Activated T-cell treated with anti-CD3 and anti-CD28 coated beads for 4 hours (primary cell): ENCODE measurements at places on chromosomes 3 and 15.

DNA sequence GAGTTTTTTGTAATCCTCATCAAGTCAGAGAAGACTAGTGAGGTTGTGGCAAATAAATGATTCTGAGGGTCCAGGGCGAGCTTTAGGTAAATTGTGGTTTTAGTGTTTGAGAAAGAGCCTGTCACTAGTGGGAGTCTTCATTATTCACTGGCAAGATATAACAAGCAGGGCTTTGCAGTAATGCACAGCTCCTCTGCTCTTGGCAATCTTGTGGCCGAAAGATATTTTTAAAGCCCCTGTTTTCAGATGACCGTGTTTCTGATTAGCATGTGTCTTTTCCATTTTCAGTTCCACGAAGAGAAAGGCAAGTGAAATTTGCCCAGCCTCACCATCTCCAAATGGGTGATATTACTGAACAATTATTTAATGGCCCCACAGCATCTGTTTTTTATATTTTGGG, 154.0 kb upstream of the BCL6 start:
- DNase-seq = no peak

DNA sequence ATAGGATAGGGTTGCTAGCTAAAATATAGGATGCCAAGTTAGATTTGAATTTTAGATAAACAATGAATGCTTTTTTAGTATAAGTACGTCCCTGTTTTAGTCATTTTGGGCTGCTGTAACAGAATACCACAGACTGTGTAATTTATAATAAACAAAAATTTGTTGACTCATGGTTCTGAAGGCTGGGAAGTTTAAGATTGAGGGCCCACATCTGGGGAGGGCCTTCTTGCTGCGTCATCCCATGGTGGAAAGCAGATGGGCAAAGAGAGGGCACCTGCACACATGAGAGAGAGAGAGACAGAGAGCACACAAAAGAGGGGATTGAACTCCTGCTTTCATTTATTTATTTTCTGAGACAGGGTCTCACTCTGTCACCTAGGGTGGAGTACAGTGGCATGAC, 246.5 kb downstream of the EPHB1 start:
- no peak for DNase-seq

DNA sequence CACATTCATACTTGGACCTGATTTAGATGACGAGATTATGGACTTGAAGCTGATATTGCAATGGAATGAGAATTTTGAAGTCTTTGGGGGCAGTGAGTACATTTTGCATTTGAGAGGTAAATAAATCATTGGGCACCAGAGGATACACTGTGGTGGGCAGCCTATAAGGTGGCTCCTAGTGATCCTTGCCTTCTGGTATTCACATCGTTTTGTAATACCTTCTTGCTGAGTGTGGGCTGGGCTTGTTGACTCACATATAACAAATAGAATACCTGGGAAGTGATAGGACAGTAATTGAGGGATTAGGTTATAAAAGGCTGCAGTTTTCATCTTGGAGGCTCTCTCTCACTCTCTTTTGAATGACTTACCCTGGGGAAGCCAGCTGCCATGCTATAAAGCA, 605.5 kb upstream of the KCNMB2 start:
- DNase-seq = no peak

- no peak for DNase-seq
Measured at GRCh38 chr3:152780553-152780952, 54.4 kb upstream of the P2RY1 start.

DNA sequence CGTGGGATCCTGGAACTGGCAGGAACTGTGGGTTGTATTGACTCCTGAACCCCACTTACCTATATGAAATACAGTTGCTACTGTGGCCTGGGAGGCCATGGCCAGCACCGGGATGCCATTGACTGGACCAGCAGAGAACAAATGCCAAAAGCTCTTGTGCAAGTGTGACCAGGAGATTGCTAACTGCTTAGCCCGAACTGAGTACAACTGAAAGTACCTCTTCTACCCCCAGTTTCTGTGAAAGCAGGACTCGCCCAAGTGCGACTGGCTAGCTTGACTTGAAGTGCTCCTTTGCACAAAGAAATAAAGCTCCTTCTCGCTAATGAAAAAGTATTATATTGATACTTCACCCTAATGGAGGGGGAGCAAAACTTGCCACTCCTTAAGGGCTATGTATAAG, 101.3 kb upstream of the ATP11B start:
- DNase-seq = no peak

GRCh38 chr3:45258317-45258716, 32.2 kb upstream of the TMEM158 start:
- DNase-seq = no peak

- DNase-seq = no peak
Measured at GRCh38 chr15:58459560-58459959, 27.8 kb downstream of the LIPC start.

- no peak for DNase-seq
Measured at GRCh38 chr3:45367453-45367871, 20.9 kb upstream of the LARS2 start.

GRCh38 chr3:122690096-122690495, 9.5 kb downstream of the PARP14 start:
- no peak for DNase-seq

DNA sequence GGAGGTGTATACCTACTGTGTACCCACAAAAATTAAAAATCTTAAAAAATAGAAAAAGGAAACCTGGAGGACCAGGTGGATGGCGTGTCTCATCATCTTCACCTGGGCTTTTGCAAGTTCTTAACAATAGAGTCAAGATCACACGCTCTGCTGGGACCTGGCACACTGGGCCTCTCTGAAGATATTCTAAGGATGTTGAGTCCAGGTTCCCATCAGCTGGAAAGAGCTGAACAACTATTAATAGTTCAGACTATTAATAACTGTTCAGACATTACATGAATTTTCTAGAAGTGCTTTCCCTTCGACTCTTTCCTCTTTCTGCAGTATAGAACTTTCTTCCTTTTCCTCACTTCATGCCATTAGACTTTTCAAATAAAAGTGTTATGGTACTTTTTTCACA, 320.2 kb upstream of the IL12A start:
- no peak for DNase-seq
